H9 (cell line): ENCODE measurements at places on chromosomes 6 and 20. TPM values are rescaled to one million over a fixed set of nuclear protein-coding genes. Genes with fewer than 3 reads are reported as not detected.

PPP1R16B gene
- 8.2 TPM in 2 replicates for total RNA-seq

TRIM31 gene
- not detected in 2 replicates for total RNA-seq

TUBB2B gene
- total RNA-seq: 317 and 320 TPM in 2 replicates

HS3ST5 gene
- total RNA-seq: 11.6 and 14.4 TPM in 2 replicates

BFSP1 gene
- 8.6 and 9.4 TPM in 2 replicates for total RNA-seq

STMND1 gene
- total RNA-seq: not detected in 2 replicates

CENPB gene
- total RNA-seq: 63.1 and 64.0 TPM in 2 replicates

HLA-DQA2 gene
- total RNA-seq: not detected in 2 replicates

TULP1 gene
- 0.29 TPM in 1 of 2 replicates, not detected in the other for total RNA-seq

HEY2 gene
- 5.6 and 6.6 TPM in 2 replicates for total RNA-seq

- no peak for DNase-seq
- no peak overlapping the region for H3K27ac ChIP-seq
- H3K4me1 ChIP-seq: no peaks in the 10 kb centered on the region
- H3K27me3 ChIP-seq: no peaks in the 10 kb centered on the region
- peaks cover 33% of the 10 kb centered on the region for H3K36me3 ChIP-seq
Observed at GRCh38 chr20:34774449-34774848, 51.0 kb downstream of the NCOA6 start.

- peaks cover 25% of the 10 kb centered on the region for H3K27me3 ChIP-seq
- H3K4me3 ChIP-seq: peak within 1 kb of the TSS; percentile 71
- H3K27ac ChIP-seq: no peak within 1 kb of the TSS
- peak; percentile 71 for DNase-seq
- H3K4me1 ChIP-seq: no peaks in the 10 kb centered on the region
Observed at GRCh38 chr6:72621291-72622093, at the start of gene KCNQ5. KCNQ5 (plus strand) TSS chr6:72622064.

DNA sequence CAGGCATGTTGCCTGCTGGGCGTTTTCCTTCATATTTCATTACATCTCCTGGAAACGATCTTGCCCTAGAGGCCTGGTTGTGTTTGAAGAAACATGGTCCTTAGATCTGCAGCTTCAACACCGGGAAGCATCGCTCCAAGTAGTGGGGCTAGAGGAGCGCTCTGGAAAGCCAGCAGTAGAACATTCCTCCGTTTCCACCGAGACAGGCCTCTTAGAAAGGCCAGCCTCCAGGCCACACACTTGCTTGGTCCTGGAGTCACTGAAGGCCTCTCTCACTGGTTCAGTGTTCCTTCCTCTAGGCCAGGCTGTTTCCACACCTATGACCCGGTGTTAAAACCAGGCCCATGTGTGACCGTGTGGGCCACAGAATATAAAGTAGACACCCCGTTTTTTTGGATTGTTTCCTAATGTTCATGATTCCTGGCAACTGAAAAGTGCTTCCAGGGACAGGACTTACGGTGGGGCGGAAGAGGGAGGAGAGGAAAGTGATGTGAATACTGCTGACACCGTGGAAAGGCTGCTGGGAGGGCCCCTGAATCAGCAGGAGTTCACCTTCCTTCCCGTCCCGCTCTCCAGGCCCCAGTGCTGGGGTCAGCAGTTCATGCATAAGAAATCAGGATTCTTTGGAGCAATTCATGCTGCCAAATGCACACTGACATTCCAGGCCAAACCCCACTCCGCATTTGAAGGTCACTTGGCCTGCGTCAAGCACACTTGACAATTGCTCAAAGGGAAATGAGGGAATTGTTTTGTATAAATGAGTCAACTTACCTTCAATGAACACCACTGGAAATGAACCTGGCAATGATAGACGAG is 83.8 kb downstream of the IYD start:
- H3K27me3 ChIP-seq: no peaks in the 10 kb centered on the region
- no peak overlapping the region for H3K27ac ChIP-seq
- no peaks in the 10 kb centered on the region for H3K4me1 ChIP-seq

- H3K4me3 ChIP-seq: no peak overlapping the region
- H3K4me1 ChIP-seq: peaks cover 21% of the 10 kb centered on the region
- DNase-seq: peak; percentile 58
- no peaks in the 10 kb centered on the region for H3K27me3 ChIP-seq
- H3K27ac ChIP-seq: peak overlapping the region; percentile 30
- H3K36me3 ChIP-seq: no peaks in the 10 kb centered on the region
Observed at GRCh38 chr6:53530346-53530745, 14.6 kb downstream of the GCLC start.

DNA sequence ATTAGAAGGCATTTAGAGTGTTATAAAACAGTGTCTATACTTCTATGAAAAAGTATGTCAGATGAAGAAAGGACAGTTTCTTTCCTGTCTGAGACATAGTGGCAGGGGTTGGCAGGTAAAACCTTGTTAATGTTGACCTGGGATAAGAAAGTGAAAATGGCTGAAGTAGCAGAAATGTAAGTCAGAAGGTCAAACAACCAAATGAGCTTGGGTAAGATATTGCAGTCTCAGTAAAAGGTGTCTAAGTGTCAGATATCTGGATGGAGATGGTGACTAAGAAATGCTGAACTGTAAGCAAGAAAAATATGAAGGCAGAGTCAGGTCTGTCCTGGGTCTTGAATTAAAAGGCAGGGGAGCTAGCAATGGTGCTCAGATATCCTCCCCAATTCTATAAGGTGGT is 400.3 kb downstream of the CD109 start:
- H3K36me3 ChIP-seq: no peaks in the 10 kb centered on the region
- no peak overlapping the region for H3K27ac ChIP-seq
- no peaks in the 10 kb centered on the region for H3K4me1 ChIP-seq
- no peak for DNase-seq

DNA sequence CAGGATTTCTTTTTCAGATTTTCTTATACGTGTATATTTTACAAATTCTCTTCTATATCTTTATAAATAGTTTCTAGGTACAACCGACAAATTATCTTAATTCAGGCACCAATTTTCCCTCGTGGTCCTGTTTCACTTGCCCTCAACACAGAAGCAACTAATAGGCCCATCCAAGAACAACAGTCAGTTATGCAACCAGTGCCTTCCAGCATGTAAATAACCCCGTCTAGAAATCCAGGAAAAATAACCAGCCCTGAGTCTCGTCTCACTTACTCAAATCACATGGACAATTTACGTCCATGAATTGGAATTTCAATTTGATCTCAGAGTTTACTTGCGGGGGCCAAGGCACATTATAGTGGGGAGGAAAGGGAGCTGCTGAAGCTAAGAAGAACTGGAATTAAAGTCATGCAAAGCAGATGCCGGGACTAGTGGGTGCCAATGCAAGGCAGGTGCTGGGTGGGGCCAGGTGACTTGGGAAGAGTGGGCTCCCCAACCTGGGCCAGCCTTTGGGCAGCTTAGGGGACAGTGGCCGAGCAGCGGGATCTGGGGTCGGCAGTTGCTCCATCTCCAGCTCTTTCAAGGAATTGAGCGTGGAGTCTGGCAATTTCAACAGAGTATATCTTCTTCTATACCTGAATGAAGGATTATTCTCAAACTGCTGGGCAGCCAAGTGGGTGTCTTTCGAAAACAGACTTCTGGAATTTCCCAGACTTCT is 121.7 kb downstream of the EDN3 start:
- H3K27me3 ChIP-seq: no peaks in the 10 kb centered on the region
- no peak overlapping the region for H3K27ac ChIP-seq
- H3K36me3 ChIP-seq: no peaks in the 10 kb centered on the region
- H3K4me1 ChIP-seq: no peaks in the 10 kb centered on the region

DNA sequence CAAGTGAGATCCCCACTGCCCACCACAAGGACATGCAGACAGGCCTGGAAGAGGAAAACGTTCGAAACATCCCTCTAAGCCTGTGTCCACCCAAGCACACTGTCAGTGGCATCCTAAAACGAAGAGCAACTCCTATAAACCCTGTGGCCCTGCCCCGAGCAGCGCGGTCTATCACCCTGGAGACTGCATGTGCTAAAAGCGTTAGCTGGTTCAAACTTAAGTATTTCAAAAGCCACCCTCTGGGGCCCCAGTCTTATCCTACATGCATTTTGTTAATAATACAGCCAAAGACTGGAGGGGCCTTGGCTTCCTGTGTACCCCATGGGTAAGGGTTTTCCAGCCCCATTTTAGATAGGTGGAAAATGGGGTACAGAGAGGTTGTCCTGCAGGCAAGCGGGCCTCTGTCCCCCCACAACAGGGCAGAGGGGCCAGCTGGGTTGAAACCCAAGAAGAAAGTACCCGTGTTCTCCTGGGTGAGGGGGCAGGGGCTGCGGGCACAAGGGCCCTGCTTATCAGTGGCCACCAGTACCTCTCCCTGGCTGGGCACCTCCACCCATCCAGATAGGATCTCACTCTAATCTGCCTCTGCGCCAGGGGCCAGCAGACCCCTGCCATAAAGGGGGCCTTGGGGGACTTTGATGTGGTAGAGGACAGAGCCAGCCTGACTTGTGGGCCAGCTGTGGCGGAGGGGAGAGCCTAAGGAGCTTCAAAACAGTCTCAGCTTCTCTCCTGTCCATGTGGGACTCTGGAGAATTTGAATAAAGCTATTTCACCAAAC is 28.3 kb downstream of the PREX1 start:
- no peak overlapping the region for H3K27ac ChIP-seq
- H3K4me3 ChIP-seq: no peak overlapping the region
- H3K36me3 ChIP-seq: peaks cover 2% of the 10 kb centered on the region; the same call in 1 of the 3 replicates
- H3K4me1 ChIP-seq: no peaks in the 10 kb centered on the region; the same call in 1 of the 2 replicates
- DNase-seq: no peak

- H3K27ac ChIP-seq: no peak overlapping the region
- H3K4me1 ChIP-seq: no peaks in the 10 kb centered on the region
- DNase-seq: no peak
- H3K36me3 ChIP-seq: no peaks in the 10 kb centered on the region
- no peak overlapping the region for H3K4me3 ChIP-seq
- no peaks in the 10 kb centered on the region for H3K27me3 ChIP-seq
Observed at GRCh38 chr6:135939208-135939591, 87.7 kb downstream of the PDE7B start.

DNA sequence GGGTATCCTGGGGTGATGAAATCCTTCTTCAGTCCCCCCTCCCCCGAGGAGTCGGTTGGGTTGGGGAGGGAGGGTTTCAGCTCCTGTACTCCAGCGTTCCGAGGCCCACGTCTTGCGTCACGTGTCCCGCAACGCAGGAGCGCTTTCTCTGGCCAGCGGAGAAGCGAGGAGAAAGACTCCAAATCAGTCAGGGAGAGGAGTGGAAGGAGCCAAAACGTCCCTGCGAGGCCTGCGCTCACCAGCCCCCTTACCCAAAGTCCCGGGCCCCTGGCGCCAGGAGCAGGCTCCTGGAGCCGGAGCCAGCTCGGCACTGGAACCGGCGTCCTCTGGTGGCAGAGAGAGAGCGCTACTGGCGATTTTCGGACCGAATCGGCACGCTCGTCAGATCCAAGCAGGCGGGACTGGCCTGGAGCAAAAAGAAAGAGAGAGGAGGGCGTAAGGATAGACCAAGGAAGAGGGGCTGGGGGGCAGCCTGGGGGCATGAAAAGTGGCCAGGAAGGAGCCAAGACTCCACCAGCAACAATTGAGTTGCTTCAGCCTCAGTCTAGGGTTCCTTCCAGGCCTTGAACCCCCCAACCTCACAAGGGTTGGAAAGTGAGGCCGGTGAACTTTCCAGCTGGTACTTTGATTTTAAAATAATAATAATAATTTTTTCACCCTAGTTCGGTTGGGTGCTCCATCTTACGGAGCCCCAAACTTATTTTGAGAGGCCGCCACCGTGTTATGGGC is at the start of gene GNAS:
Gene GNAS, plus strand, starts transcription at position 174 of the 729 bp plus-strand sequence.
- peaks cover 2% of the 10 kb centered on the region; the same call in 1 of the 2 replicates for H3K4me1 ChIP-seq
- peak; percentile 86 for DNase-seq
- H3K4me3 ChIP-seq: peak within 1 kb of the TSS; percentile 92

GRCh38 chr6:132142308-132142707 is 191.1 kb upstream of the CCN2 start:
- no peaks in the 10 kb centered on the region for H3K4me1 ChIP-seq
- DNase-seq: no peak
- no peaks in the 10 kb centered on the region for H3K27me3 ChIP-seq
- H3K27ac ChIP-seq: no peak overlapping the region

DNA sequence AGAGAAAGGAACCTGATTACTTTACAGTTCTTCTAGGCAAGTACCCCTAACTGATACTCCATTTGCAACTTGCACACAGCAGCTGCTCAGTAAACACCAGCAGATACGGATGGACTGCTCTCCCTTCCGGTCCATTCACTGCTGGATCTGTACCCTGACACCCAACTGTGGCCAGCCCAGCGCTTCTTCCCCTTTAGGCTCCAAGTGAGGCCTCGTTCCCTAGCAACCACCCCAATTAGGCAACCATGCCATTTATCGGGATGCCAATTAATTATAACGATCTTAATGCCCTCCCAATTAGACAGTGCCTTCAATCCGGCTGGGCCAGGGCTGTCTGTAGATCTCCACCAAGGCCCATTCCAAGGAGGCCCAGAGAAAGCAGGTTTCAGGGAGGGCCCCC is 3.2 kb downstream of the SULF2 start:
- no peak overlapping the region for H3K4me3 ChIP-seq
- no peak overlapping the region for H3K27ac ChIP-seq
- DNase-seq: no peak
- peaks cover 3% of the 10 kb centered on the region; the same call in 1 of the 2 replicates for H3K4me1 ChIP-seq
